ENCODE measurements at places on chromosomes 5 and 9.

DNA sequence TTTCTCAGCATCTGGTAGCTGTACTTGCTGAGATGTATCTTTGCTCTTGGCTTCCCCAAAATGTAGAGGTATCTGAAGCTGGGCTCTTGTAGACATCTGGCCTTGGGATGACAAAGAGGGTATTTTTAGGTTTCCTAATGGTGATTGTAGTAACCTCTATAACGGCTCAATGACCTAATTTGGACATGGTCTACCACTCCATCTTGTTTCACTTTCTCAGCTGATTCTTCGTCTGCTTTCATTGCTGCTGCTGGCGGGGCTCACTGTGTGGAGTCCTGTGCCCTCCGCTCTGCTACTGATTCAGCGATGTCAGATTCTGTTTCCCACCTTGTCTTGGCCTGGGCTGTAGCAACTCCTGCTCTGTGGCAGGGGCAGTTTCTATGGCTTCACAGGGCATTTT lies 12.7 kb upstream of the MARCHF11 start:
- DNase-seq = no peak

DNA sequence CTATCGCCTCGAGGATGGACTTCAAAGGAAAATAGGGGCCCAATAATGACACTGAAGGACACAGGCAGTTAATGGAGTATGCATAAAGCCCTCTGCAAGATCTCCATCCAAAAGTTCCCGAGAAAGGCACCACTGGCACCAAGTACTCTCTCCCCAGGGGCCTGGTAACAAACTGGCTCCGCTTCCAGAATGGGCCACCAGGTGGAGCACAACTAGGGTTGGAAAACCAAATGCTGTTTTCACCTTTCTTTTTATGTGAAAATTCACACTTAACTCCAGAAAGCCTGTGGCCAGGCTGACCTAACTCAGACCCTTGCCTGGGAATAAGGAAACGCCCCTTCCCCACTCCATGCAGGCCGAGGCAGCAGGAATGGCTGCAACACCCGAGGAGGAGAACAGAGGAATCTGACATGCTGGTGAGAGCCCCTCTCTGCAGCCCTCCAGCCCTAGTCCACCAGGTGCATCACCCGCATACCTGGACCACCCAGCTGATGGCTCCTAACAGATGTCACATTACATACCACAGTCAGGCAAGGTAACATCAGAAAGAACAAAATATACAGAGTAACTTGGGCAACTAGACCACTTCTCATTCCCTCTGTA lies 42.8 kb downstream of the CAMSAP1 start:
- DNase-seq = peak; percentile 48

GRCh38 chr9:111058166-111058565 lies 19.9 kb upstream of the LPAR1 start:
- no peak for DNase-seq

DNA sequence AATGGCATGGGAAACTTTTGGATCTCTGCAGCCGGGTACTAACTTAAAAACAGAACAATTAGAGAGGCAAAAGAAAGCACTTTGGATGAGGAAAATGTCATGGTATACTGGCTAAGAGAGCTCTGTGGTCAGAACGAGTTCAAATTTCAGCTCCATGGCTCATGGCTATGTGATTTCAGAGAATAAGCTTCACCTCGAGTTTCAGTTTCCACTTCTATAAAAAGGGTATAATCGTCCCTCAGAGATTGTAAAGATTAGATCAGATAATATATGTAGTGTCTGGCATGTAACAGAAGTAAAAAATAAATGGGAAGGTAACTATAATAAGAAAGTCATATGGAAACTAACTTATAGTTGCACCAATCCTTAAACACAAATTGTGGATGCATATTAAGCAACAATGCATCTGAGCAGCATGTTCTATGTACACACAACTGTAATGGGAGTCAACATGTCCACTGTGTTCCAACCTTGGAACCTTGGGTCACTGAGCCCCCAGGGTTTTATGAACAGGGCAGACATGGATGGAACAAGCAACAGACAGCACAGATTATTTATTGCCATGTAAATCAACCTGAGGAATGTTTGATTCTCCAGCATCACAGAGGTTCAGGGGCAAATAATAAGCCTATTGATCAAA lies 145.4 kb downstream of the MAPKAP1 start:
- no peak for DNase-seq

DNA sequence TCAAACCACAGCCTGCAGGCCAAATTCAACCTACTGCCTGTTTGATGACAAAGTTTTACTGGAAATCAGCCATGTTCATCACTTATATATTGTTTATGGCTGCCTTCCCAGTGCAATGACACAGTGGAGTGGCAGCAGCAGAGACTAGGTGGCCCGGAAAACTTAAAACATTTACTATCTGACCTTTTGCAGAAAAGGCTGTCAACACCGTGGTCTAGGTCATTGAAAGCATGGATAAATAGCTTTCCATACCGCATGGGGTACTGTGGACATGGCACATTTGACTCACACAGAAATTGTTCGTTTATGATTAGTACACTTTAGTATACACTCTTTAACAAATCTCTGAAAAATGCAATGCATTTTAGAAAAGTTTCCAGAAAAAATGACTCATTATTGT lies 298.3 kb upstream of the EFNA5 start:
- DNase-seq = no peak

- DNase-seq = no peak
Measured at GRCh38 chr9:75169623-75170022, 81.3 kb downstream of the OSTF1 start.

DNA sequence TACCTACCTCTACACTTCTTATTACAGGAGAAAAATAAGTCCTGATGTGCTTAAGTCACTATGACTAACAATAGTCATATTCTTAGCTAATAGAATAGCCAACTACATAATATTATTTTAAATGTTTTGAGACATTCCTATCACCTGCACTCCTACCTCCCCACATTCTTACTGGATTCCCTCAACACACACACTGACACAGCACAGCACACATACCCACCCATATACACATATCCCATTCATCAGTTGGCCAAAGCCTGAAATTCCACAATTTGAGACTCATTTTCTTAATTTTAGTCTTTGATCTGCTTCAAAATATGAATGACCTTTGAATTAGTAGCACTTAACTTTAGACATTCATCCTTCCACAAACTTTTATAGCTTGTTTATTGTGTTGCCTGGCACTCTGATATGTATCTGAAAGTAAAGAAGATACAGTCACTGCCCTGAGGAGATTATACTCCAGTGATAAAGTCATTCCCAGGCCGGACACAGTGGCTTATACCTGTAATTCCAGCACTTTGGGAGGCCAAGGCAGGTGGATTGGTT lies 168.3 kb upstream of the RASA1 start:
- DNase-seq = no peak

DNA sequence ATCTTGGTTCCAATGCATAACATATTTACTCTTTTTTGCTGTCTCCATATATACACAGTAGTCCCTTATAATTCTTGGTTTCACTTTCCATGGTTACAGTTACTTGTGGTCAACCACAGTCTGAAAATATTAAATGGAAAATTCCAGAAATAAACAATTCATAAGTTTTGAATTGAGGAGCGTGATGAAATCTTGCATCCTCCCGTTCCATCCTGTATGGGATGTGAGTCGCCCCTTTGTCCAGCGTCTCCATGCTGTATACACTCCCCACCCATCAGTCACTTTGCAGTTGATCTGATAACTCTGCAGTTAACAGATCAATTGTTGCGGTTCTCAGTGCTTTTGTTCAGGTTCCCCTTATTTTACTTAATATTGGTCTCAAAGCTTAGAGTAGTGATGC lies 11.5 kb upstream of the FAF2 start:
- peak; percentile 75 for DNase-seq

- no peak for DNase-seq
Measured at GRCh38 chr5:150404121-150404520, 8.6 kb downstream of the CD74 start.

- no peak for DNase-seq
Measured at GRCh38 chr9:582775-583174, 258.7 kb upstream of the DMRT1 start.

DNA sequence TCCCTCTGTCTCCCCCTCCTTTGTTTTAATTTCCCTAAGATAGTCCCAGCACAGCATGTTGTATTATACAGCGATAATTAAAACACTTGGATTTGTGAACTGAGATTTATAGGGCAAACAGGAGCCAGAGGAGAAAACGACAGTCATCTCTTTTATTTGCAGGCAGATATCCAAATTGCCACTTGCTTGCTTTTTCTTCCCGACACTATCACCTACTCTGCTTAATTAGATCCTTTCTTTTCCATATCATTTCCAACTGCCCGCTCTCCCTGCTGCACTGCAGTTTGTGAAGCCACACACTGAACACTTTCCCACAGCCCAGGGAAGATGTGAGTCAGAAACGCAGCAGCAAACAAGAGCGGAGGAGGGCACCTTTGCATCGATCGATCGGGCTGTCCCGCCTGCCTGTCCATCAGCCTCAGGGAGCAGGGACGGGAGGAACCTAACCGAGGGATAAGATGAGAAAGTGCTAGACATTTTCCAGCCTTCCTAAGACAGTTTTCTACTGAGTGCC lies 35.8 kb upstream of the SPRY4 start:
- no peak for DNase-seq

DNA sequence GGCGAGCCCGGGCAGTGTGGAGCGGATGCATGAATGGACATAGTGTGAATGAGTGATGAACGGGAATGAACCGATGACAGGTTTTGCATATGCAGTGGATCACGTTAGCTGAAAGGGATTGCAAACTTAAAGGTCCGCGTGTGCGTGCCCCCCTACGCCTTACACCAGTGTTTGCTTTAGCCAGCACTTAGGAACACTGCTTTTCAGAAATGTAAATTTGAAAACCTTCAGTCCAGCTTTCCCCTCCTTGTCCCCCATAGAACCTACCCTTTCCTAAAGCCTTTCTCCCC lies 692 bp downstream of the PSAT1 start:
- no peak for DNase-seq

DNA sequence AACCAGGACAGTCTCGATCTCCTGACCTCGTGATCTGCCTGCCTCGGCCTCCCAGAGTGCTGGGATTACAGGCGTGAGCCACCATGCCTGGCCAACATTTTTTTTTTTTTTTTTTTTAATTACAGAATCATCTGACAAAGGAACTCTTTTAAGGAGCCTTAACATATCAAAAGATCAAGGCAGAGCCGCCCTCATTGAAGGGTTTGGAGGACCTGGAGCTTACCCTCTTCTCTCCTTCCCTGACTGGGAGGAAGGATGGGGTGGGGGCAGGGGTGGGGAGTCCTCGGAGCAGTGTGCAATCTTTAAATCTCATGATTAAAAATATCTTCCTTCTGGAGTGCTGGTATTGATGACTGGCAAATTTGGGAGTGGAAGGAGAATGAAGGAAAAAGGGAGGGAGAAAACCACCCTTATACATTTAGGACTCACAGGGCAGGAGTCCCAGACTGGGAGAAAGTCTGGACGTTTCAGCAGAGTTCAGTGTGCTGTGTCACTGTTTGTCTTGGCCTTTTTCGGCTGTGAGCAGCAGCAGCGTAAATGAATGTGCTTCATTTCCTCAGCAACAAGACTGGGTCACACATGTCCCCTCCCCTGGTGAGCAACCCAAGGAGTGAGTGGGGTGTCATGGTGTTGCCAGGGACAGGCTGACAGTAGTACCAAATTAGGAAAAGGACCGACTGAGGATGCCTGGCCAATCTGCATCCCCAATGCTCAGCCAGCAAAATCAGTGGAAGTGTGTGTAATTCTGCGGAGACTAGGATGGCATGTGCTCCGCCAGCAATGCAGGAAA lies 115.3 kb upstream of the BNC2 start:
- DNase-seq = no peak

DNA sequence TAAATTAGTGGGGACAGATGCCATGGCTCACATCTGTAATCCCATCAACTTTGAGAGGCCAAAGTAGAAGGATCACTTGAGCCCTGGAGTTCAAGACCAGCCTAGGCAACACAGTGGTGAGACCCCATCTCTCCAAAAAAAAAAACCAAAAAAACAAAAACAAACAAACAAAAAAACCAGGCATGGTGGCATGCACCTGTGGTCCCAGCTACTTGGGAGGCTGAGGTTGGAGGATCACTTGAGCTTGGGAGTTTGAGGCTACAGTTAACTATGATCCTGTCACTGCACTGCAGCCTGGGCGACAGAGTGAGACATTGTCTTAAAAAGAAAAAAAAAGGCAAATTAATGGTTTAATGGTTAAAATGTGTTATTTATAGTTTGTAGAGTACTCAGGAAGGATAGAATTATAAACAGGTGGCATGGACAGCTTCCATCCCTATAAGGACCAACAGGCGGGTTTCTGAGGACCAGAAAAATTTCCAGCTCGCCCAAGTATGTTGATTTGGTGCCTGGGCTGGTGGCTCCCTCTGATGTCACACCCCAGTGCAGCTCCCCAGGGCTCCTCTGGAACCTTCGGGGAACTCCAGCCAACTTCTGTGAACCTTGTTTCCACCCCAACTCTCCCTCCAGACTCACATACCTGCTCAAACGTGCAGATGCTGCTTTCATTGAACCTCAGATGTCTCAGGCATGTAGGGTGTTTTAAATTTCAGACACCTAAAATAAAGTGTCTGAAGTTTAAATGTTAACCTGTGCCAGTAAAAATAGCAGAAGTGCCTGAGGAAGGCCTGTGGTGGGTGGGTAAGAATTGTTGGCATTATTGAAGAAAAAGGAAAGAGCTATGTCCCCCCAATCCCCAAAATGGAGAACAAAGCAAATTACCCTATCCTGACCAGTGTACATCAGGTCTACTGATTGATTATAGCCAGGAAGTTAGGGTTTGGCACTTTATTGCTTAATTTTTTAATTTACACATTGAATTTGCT lies 69.0 kb downstream of the TRIO start:
- no peak for DNase-seq

GRCh38 chr5:178740921-178741320 lies 10.5 kb upstream of the ZNF354A start:
- DNase-seq = no peak

- DNase-seq = no peak
Measured at GRCh38 chr5:102627315-102627714, 127.8 kb upstream of the PAM start.

DNA sequence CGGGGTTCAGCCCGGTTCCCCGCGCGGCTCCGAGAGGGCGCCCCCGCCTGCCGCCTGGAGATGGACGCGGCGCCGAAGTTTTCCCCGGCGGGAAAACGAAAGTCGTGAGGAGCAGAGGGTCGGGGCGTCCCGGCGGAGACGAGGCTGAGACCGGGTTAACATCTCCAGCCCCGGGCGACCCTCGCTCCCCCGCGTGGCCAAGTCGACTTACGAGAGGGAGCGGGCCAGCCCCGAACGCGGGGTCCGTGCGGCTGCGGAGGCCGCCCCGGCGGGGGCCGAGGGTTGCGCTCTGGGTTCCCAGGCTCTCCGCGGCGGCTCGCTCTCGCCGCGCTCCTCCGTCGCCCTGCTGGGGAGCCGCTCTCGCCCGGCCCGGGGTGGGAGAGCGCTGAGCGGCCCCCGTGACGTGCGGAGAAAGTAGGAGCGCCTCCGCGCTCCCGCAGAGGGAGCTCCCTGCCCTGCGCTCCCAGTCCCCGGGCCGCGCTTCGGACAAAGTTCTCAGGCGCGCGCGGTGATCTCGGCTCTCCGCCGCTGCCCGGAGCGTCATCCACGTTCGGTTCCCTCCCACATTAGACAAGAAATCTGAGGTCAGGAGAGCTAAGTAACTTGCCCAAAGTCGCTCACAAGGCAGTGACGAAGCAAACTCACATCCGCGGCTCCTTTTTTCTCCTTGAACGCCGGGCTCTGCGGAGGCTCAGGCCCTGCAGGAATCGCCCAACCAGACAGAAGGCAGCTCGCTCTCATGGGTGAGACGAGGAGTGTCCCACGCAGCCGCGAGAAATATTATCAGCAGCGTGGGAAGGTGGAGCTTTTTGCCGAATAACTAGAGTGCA lies 1.2 kb upstream of the GCNT4 start:
- DNase-seq = peak; percentile 70
